Hindlimb muscle (tissue), 1 donor: ENCODE measurements at places on chromosomes 6 and 20.

GRCh38 chr6:40325791-40326190, 261.4 kb downstream of the LRFN2 start:
- DNase-seq = no peak

GRCh38 chr6:20996099-20996498, 461.8 kb downstream of the CDKAL1 start:
- no peak for DNase-seq

DNA sequence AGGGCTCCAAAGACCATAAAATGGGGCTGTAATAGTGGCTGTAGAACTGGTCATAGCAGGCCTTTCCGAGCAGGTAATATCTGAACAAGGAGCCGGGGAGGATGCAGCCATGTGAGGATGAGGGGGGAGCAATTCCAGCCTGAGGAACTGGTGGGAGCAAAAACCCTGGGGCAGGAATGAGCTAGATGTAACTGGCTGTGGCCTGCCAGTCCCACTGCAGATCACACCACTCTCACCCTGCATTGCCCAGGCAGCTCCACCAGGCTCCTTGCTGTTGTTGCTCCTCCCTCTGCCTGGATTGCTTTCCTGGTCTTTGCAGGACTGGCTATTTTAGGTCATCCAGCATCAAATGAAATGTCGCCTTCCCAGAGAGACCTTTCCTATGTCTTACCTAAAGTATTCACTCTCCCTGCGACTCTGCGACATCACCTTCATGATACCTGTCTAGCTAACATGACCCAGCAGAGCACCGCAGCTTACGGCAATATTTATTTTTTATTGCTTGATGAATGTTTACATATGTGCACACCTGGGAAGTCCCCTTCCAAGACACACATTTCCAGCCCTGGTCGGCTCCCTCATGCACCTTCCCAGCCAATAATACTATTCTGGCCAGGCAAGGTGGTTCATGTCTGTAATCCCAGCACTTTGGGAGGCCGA, 2.4 kb upstream of the ZFP64 start:
- no peak for DNase-seq

DNA sequence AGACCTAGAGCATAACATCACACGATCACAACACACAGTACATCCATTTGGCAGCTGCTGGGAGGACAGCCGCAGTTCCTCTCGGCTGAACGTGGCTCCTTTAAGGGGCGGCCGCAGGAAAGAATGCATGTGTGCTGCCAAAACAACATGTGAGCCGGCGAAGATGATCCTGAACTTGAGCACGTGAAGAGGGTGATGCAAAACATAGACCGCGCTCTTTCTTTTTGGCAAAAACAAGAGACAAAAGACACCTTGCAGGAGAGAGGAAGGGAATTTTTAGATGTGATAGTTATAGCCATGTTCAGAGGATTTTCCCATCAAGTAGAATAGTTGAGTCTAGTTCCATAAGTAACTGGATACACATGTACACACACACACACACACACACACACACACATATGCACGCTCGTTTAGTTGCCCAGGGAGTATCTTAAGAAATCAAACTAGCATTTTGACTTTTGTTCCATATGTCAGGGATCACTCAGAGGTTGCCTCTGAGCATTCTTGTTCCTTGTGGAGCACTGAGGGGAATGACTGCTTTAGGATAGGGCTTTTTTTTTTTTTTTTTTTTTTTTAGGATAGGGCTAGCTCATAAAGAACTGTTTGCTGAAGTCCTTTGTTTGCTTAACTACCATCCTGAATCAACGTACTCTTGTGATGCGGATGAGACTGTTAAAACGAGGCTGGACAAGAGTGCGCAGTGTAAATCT, 21.7 kb upstream of the RANBP9 start:
- DNase-seq = peak; percentile 89

- DNase-seq = no peak
Measured at GRCh38 chr6:141532211-141532610, 600.5 kb upstream of the GJE1 start.

DNA sequence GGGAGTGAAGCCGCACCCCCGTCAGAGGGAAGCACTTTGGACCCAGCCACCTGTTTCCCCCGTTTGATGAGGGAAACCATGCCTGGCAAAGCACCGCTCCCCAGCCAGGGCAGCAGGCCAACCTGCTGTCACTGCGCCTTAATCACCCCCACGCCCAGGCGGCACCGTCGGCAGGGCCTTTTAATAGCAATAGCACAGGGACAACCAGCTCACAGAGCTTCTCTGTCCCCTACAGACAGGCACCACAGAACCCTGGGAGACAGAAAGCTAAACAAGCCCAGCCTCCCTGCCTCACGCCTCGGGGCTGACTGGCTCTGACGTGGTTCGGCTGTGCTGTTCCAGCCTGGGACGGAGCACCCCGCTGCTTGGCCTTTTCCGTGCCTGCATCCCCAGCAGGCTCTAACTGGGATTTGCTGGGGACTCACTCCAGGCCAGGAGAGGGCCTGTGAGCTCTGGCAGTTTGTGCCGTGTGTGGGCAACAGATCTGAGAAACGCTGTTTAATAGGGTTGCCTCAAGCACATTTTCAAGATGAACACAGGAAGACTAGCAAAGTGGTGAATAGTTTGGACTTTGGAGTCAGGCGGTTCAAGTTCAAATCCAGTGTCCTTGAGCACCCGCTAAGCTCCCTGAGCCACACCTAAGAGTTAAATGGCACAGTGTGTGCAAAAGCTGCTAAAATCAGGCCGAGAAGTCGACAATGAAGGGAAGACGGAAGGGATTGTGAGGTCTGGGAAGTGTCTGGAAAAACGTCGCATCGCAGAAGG, 223.8 kb downstream of the NRN1 start:
- DNase-seq = no peak

- DNase-seq = peak; percentile 68
Measured at GRCh38 chr20:51624157-51624731, 81.7 kb upstream of the NFATC2 start.

GRCh38 chr6:20415712-20416454, 14.2 kb downstream of the E2F3 start:
- no peak for DNase-seq

- no peak for DNase-seq
Measured at GRCh38 chr6:64996301-64996700, 710.7 kb downstream of the EYS start.

DNA sequence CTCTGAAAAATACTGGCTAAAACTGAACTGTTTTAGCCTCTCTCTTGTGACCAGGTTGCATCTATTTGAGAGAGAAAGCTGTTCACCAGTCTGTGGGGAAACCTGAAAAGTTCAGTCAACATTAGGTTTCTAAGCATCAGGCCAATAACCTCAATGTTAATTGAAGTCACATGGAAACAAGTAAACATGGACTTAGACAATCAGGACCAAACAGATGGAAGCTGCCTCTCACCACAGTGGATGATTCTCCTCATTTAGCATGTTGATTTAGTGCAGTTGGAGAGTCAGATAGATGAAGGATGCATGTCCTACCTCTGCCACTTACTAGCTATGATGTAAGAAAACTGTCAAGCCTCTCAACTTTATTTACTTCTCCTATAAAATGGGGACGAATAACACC, 18.2 kb downstream of the SCGN start:
- DNase-seq = no peak

DNA sequence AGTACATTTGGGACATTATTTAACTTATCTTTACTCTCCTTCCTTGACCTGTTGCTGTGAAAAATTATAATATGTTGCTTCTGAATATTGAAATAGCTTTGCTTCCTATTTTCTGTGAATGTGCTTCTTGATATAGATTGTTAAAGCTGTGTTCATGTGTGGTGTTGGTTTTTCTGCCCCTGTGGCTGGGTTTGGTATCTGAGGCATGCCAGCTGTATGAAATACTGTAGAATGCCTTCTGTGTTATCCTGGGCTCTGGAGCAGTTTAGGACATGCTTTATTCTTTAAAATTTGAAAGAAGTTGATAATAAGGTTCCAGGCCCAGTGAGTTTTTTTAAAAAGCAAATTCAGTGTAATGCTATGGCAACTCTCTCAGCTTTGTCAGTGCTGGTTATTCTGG, 71.7 kb downstream of the HIVEP1 start:
- no peak for DNase-seq

GRCh38 chr6:34339432-34339831, 53.0 kb downstream of the NUDT3 start:
- no peak for DNase-seq

GRCh38 chr6:158439255-158439654, 120.6 kb upstream of the TMEM181 start:
- DNase-seq = no peak

DNA sequence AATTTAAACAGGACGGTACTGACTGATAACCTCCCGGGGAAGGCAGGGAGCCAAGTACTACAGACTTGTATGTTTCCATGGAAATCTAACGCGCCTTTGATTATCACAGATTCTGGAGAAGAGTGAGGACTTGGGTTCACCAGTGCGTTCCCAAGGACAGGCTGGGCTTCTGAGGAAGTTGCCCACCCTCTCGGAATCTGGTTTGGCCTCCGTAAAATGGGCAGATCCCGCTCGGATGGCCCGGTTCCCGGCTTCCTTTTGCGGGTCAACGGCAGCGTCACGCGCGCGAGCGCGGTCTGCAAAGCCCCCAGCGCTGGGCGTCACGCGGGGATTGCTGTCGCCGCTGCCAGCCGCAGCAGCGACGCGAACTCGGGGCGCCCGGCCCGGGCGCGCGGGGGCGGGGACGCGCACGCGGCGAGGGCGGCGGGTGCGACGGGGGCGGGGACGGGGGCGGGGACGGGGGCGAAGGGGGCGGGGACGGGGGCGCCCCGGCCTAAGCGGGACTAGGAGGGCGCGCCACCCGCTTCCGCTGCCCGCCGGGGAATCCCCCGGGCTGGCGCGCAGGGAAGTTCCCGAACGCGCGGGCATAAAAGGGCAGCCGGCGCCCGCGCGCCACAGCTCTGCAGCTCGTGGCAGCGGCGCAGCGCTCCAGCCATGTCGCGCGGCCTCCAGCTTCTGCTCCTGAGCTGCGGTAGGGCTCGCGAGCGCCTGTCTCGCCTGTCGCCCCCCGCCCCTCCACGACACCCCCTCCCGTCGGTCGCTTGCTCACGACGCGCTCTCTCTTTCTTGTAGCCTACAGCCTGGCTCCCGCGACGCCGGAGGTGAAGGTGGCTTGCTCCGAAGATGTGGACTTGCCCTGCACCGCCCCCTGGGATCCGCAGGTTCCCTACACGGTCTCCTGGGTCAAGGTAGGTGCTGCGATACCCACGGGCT, at the start of gene CD83:
TSS of gene CD83 (plus strand) at position 615 of the 933 bp plus-strand sequence. CDS start at position 655, 40 bp downstream.
- peak; percentile 65 for DNase-seq

DNA sequence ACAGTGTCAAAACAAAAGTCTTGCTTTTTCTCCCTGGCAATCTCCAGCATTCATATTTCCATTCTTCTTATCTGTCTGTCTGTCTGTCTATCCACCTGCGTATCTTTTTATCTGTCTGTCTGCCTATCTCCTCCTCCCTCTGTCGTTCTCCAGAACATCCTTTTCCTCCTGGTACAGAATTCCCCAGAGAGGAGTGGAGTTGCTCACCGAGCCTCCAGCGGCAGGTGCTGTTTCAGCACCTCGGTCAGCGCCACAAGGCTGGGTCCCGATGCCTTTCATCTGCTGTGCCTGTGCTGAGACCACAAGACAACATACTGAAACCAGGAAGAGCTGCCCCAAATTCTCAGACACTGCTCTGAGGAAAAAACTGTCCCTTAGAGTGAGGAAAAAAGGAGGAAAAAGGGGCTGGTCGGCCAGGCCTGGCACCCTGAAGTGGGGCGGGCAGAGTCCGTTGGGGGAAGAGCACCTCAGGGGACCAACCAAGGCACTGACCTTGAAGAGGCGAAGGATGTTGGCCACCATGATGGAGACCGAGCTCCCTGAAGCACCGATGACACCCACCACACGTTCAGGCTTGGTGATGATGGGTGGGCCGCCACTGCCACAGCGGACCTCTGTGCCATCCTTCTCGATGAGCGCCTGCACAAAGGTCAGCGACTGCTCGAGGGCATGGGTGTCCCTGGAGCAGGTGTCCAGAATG, 13.3 kb downstream of the GRM4 start:
- peak; percentile 42 for DNase-seq

- no peak for DNase-seq
Measured at GRCh38 chr6:5486214-5486613, 224.9 kb downstream of the FARS2 start.

- no peak for DNase-seq
Measured at GRCh38 chr6:88708197-88708744, 255.1 kb downstream of the RNGTT start.

DNA sequence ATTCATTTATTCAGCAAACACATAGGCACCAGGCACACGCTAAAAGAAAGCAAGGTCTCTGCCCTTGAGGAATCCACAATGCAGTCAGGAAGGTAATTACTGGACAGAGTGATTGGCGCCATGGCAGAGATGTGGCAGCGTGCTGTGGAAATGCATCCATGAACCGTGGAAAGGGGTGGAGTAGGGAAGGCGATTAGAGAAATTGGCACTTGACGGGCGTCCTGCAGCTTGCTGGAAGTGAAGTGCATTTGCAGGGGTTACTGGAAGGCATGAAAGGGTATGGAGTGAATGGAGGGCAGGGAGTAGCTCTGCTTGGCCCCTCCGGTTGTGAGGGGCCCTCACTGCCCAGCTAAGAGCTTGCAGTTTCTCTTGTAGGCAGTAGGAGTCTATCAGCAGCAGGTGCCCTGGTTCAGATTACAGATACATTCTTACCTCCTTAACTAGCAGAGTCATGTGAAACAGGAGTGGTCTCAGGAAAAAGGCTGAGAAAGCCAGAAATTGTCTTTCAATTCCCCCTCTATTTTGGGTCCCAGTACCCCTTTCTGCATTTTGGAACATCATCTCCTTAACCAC, 122.5 kb upstream of the TIAM2 start:
- no peak for DNase-seq

DNA sequence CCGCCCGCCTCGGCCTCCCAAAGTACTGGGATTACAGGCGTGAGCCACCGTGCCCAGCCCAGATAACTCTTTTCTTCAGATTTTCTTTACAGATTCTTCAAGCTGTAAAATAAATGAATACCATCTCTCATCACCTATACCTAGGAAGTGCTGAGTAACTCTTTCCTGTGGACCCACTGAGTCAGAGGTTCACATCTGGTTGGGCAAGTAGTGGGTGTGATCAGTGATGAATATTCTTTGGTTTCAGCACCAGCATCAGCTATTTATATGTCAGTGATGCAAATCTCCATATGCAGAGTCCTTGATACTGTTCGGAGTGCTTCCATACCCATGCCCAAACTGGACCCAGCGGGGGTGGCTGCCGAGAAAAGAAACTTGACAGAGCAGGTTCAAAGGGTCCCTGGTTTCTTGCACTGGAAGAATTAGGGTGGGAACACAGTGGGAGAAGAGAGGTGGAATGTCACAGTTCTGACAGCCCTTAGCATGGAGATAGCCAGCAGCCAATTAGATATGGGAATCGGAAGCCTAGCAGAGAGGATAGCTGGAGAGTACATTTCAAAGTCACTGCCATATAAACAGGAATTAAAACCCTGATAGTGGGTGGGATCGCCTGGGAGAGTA, 64.9 kb upstream of the DDR1 start:
- DNase-seq = no peak
